ENCODE measurements at places on chromosomes 2 and 18. TPM values are rescaled to one million over a fixed set of nuclear protein-coding genes. Genes with fewer than 3 reads are reported as not detected.

GRCh38 chr18:52624702-52625101 lies 284.7 kb downstream of the DCC start:
- H3K4me1 ChIP-seq, result no peaks in the 10 kb centered on the region
- H3K27ac ChIP-seq, result no peak overlapping the region
- H3K27me3 ChIP-seq, result no peaks in the 10 kb centered on the region
- no peak overlapping the region for H3K4me3 ChIP-seq
- DNase-seq, result no peak
- H3K36me3 ChIP-seq, result no peaks in the 10 kb centered on the region

- peaks cover 8% of the 10 kb centered on the region for H3K27me3 ChIP-seq
- H3K4me1 ChIP-seq, result no peaks in the 10 kb centered on the region
- no peak overlapping the region for H3K27ac ChIP-seq
- H3K36me3 ChIP-seq, result no peaks in the 10 kb centered on the region
- no peak for DNase-seq
These were observed 165.7 kb downstream of the TWIST2 start for GRCh38 chr2:239013678-239013976.

DNA sequence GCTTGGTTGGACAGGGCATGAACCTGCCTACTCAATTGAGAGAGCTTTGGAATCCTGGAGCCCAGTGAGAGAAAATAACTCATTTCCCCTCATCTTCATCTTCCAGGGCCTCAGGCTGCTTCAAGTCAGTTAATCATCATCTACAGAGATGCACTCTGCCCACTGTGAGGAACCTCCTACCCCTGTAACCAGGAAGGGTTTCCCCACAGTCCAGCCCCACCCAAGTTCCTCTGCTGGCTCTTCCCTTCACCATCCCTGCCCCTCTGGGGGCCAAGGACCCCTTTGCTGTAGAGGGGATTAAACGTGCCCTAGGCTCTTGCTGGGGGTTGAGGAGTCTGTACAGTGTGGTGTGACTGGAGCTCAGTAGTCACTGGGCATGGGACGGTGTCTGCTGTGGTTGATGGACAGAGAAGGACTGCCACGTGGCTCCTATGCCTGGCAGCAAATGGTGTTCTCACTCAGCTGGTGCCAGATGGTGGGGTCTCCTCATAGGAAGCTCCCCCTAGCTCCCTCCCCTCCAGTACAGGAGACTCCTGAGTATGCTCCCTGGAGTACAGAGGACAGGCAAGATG lies 29.5 kb upstream of the LGALSL start:
- no peak overlapping the region for H3K27ac ChIP-seq
- no peaks in the 10 kb centered on the region for H3K36me3 ChIP-seq
- no peaks in the 10 kb centered on the region for H3K4me1 ChIP-seq
- DNase-seq, result no peak

DNA sequence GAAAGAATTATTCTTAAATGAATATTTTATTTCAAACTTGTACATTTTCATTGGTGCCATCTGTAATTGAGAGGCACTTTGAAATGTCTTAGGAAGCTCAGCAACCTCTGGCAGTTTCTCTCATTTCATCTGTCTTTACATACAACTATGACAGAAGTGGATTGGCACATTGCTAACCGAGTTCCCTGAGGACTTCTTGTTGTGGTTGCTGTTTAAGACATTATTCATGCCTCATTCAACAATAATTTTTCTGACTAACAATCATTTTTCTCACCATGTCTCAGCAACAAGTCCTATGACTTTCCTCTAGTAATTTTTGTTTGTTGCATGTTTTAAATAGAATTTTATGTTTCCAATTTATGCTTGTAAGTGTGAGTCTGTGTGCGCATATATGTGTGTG lies 284.0 kb upstream of the CWC22 start:
- no peak for DNase-seq
- H3K4me1 ChIP-seq, result no peaks in the 10 kb centered on the region
- H3K36me3 ChIP-seq, result no peaks in the 10 kb centered on the region
- H3K27me3 ChIP-seq, result no peaks in the 10 kb centered on the region

DNA sequence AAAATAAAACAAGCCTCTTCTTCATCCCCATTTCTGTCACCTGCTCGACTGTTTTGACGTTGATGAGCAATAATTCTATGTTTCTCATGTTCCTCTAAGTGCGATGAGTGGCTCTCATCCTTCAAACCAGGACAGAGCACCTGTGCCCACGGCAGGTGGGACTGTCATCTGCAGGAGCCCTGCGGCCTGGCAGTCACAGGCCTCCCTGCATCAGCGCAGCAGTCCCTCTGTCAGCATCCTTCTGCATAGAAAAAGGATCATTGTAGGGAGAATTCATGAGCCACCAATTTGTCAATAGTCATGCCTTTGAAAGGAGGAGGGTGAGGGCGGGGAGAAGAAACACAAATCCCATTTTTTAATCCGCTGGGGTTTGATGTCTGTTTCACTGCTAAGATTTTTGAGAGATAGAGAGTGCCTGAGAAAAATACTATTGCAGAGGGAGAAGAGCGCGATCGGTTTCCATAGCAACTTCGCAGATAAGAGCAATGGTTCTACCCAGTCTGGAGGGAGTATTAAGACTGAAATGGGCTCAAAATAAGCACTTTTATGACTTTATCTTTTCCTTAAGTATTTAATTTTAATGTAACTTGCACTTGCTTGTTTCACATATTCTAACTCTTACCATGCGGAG lies 234.3 kb upstream of the NCKAP5 start:
- no peak overlapping the region for H3K4me3 ChIP-seq
- H3K4me1 ChIP-seq, result no peaks in the 10 kb centered on the region
- H3K36me3 ChIP-seq, result no peaks in the 10 kb centered on the region
- peaks cover 8% of the 10 kb centered on the region for H3K27me3 ChIP-seq
- DNase-seq, result no peak
- H3K27ac ChIP-seq, result no peak overlapping the region

DNA sequence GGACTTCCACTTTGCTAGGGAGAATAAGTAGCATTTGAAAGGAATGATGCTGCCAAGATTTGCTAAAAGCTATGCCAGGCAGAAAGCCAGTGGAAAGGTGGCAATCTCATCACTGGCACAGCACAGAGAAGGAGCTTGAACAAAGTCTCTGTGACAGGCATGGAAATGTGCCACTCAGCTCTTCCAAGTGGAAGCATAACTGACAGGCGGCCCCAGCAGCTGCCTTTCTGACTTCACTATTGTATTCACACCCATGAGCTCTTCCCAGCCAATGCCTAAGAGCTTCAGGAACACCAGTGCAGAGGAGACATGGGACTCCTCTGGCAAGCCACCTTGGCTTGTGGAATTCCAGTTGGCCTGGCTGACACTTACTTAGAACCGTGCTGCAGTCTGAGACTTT lies 134.6 kb upstream of the REG3G start:
- no peaks in the 10 kb centered on the region for H3K36me3 ChIP-seq
- H3K27me3 ChIP-seq, result no peaks in the 10 kb centered on the region
- no peak overlapping the region for H3K4me3 ChIP-seq
- no peak overlapping the region for H3K27ac ChIP-seq

GRCh38 chr2:101558740-101559525 lies 84.0 kb upstream of the RFX8 start:
- peaks cover 2% of the 10 kb centered on the region for H3K27me3 ChIP-seq
- H3K36me3 ChIP-seq, result no peaks in the 10 kb centered on the region
- H3K4me3 ChIP-seq, result no peak overlapping the region
- H3K4me1 ChIP-seq, result peaks cover 7% of the 10 kb centered on the region
- no peak overlapping the region for H3K27ac ChIP-seq

DNA sequence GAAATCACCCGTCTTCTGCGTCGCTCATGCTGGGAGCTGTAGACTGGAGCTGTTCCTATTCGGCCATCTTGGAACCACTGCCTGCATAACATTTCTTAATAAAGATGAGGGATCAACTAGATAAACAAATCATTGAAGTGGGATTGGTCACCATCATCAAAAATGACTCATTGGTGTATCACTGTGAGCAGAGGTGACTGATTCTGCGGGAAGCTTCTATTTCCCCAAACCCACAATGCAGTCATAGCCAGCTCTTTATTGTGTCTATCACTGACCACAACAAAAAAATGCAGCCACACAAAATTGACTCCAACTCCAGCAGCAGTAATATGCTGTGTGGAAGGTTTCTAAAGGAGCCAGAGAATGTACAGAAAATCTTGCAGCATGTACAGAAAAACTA lies 630.7 kb upstream of the HS6ST1 start:
- H3K4me1 ChIP-seq, result no peaks in the 10 kb centered on the region
- no peak for DNase-seq
- no peak overlapping the region for H3K4me3 ChIP-seq
- H3K27ac ChIP-seq, result no peak overlapping the region
- no peaks in the 10 kb centered on the region for H3K36me3 ChIP-seq

Gene SLC38A11
- total RNA-seq, result 2.6 TPM

Gene AQP4
- total RNA-seq, result not detected
